Fibroblast of gingiva (primary cell): ENCODE measurements at places on chromosomes 7 and 10.

- DNase-seq = no peak
Measured at GRCh38 chr7:136403591-136403990, 426.4 kb upstream of the MTPN start.

DNA sequence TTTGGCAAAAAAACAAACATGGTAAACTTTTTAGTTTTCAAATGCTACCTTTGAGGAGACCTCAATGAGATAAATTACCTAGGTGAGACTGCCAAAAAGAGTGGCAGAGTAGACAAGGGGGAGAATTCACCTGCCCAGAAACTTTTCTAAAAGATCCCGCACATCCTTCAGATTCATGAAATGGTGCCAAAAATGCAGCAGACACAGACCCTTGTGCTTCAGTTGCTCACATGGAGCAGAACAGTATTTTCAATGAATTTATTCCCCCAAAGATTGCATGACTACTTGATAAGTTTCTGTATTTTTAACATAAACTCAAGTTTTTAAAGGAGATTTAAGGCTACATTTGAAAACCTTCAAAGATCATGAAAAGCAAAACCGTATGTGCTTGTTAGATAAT is 270.0 kb downstream of the TRIL start:
- no peak for DNase-seq

DNA sequence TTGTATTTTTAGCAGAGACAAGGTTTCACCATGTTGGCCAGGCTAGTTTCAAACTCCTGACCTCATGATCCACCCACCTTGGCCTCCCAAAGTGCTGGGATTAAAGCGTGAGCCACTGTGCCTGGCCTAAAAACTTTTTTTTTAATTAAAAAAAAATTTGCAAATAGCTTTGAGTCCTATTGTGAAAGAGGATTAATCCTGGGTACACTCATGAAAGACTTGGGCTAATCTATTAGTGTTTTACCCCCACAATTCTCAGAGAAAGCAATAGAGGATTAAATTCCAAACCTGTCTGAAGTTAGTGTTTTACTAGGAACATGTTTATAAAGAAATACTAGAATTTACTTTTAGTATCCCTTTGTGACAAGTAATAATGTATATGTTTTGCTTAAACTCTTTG is 76.9 kb upstream of the ITGB1 start:
- no peak for DNase-seq

DNA sequence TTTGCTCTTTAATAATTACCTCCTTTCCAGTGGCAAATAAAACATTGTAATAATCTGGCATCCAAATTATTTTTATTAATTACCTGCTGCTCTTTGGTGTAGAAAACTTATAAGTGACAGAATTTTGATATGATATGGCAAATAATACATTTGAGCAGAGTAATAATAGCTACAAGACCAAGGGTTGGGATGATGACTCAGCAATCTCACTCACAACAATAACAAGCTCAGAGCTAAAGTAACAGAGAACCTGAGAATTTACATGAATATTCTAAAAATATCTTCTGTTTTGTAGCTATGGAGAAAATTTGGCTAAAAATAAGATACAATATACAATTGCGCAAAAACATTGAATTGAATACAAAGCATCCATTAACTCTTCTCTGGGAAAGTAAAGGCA is 480.8 kb upstream of the COBL start:
- DNase-seq = no peak

DNA sequence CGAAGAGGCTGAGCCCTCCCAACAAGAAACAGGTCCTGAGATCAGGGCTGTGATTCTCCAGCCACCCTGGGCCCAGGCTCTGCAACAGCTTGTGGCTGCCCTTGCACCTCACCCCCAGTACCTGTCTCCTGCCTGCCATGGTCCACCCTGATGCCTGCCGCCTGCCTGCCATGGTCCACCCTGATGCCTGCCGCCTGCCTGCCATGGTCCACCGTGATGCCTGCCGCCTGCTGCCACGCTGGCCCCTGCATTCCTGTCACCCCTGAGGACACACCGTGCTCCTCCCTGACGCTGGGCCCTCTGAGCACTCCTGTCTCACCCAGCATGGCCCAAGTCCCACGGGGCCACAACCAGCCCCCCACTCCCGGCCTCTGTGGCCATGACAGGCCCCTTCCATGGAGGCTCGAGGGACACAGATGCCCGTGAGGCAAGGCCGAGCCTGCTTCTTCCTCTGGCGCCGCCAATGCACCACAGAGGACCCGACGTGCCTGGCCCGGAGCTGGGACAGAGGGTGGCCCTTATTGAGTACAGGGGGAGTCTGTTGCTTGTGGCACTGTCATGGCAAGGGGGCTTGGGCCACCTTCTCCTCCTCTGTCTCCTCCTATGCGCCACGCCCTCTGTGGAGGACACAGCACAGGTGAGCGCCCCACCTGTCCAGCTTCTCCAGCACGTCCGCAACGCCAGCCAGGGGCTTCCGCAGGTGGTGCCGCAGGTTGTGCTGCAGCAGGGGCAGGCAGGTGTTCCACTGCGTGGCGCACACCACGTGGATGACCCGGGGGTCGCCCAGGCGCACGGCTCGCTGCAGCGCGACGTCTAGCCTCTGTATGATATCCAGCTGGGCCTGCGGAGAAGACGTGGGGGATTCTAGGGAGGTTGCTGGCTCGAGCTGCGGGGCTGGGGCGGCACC is 18.1 kb downstream of the CFAP46 start:
- no peak for DNase-seq

DNA sequence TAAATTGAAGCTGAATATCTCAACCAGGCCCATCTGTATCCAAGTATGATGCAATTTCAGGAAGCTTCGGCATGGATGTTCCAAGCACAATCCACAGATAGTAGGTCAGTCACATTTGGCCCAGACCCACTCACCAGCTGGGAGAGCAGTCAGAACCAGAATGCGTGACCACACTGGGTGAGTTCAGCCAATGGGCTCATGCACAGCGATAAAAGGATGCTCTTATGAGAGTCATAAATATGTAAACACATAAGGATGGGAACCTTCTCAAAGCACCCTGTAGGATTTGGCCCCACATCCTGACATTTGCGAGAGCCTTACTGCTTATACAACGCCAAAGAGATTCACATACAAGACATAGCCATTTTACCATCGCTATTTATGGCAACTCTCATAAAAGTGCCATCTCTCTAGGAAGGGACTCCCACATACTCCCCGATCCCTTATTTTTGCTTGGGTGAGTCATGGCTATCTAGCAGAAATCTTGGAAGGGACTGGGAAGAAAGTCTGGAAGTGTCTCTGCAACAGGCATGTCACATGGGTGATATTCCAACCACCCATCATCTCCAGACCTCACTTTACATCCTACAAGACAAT is 3.0 kb downstream of the AFAP1L2 start:
- DNase-seq = peak; percentile 35

- DNase-seq = no peak
Measured at GRCh38 chr10:96238646-96239623, 32.4 kb downstream of the BLNK start.

GRCh38 chr10:64014281-64014680 is 493.1 kb downstream of the REEP3 start:
- no peak for DNase-seq

DNA sequence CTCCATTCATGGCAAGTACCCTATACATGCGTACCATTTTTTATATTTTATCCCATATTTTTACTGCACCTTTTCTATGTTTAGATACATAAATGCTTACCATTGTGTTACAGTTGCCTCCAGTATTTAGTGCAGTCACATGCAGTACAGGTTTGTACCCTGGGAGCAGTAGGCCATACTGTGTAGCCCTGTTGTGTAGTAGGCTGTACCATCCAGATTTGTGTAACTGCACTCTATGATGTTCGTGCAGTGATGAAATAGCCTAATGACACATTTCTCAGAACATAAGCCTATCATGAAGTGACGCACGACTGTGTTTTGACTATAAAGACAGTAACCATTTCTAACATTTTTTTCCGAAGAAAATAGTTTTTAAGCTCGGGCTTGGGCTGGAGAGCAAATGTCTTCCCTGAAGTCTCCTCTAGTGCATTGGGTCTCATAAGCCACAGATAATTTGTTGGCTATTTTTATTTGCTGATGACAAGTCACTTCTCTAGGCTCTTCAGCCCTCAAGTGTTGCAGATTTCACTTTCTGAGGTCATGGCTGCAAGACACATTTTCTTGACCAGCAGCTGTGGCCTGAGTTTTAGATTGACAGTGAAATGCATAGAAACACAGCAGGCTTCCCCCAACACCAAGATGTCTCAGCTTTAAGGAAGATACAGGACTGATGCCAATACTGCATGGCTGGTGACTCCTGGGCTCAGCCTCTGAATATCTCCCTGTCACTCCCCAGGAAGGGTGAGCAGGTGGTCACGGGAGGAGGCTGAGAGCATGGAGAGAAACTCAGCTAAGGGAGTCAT is 26.9 kb downstream of the EPDR1 start:
- DNase-seq = no peak

GRCh38 chr7:47143339-47143738 is 438.6 kb downstream of the TNS3 start:
- DNase-seq = peak; percentile 76

DNA sequence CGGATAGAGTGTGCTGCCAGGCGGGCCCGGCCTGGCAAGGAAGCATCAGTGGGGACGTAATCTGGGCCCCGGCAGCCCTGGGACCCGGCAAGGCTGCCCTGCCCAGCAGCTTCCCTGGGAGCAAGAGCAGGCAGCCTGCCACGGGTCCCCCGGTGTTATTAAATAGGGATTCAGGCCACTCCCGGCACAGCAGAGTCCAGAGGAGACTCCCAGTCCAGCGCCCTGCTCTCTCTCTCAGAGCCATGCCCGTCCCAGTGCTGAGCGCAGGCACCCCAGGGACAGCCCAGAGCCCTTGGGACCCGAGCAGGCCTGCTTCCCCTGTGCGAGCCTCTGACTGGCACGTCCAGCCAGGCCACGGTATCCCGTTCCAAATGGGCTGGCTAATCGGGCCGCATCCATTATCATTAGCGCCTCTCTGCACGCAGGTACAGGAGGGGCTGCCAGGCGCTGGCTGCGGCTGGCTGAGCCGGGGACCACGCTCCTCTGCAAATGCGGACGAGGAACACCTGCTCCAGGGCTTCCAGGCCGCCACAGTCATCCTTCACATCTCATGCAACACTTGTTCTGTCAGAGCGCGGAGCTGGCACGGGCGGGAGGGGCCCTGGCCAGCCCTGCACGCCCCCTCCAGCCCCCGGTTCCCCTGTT is 344.2 kb upstream of the MKI67 start:
- DNase-seq = no peak

GRCh38 chr10:119415536-119416503 is 126.7 kb downstream of the RGS10 start:
- DNase-seq = no peak

DNA sequence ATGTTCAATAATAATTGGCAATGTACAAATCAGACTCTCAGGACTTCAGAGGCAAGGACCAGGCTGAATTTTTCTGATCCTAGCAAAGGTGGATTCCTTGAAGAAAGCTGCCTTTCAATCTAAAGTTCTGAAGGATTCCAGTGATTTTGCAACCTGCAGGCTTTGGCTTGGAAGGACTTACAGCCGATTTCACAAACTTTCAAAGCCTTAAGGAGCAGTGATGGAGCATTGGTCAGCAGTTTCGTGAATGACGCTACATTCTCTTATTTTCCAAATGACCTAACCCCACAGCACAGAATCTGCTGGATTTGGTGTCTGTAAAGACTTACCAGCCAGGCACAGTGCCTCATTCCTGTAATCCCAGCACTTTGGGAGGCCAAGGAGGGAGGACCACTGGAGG is 167.5 kb downstream of the ARHGAP12 start:
- peak; percentile 82 for DNase-seq

- DNase-seq = no peak
Measured at GRCh38 chr10:77106676-77107075, 530.9 kb downstream of the KCNMA1 start.

- DNase-seq = no peak
Measured at GRCh38 chr7:23472956-23473843, 2.9 kb upstream of the IGF2BP3 start.

GRCh38 chr7:138749960-138750359 is 47.8 kb upstream of the TMEM213 start:
- DNase-seq = no peak

DNA sequence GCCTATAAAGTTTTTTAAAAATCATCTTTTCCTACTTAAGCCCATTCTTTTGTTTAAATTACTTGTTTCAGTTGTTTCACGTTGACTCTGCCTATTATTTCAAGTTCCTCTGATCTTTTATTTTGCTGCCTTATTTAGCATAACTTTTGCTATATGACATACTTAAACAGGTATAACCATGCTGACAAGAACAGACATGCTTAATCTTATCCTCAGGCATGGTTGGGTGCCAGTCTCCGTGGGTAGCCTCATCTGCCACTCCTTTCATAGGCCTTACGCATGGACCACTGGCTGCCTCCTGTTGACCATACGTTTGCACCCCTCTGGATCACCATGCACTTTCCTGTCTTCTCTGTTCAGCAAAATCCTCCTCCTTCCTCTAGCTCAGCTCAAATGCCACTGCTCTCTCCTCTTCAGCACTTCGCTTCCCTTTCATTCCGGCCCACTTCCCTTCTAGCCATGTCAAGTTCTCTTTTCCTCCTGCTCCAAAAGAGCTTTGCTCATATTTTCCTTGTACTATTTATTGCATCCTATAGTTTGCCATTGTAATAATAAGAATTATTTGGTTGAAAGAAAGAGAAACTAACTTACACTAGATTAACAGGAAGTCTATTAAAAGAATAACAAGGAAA is 10.0 kb upstream of the TSPAN33 start:
- DNase-seq = no peak

GRCh38 chr10:122251459-122252255 is 19.4 kb upstream of the BTBD16 start:
- no peak for DNase-seq

DNA sequence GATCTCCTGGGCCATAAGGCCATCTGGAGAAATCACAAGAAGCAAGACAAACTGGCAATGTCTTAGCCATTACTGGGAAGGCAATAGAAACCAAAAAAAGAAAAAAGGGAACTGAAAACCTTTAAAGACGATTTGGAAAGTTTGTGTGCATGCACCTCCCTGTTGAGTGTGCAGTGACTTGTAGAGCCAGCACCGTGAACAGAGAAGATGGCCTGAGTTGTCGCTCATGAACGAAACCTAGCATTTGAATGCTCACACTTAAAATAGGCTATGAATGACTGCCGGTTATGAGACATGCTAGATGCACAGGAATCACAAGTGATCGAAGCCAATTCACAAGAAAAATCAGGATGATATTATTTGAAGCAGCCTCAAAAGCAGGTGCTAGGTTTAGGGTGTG is 151.3 kb upstream of the ADO start:
- DNase-seq = no peak
